ENCODE measurements at places on chromosomes 7 and 10.

- no peak for DNase-seq
These were observed 73.4 kb downstream of the FAM185A start for GRCh38 chr7:102821994-102822747.

GRCh38 chr10:46541735-46542566 is 14.5 kb downstream of the GPRIN2 start:
- DNase-seq = no peak

- DNase-seq = no peak
These were observed 34.2 kb downstream of the PUS7 start for GRCh38 chr7:105487579-105488571.

DNA sequence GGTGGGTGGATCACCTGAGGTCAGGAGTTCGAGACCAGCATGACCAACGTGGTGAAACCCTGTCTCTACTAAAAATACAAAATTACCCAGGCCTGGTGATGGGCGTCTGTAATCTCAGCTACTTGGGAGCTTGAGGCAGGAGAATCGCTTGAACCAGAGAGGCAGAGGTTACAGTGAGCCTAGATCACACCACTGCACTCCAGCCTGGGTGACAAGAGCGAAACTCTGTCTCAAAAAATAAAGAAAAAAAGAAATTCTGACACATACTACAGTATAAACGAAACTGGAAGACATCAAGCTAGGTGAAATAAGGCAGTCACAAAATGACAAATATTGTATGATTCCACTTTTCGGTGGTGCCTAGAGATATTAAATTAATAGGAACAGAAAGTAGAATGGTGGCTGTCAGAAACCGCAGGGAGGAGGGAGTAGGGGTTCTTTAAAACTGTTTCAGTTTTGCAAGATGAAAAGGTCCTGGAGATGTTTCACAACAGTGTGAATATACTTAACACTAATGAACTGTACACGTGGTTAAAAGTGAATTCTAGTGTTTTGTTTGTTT is 23.2 kb downstream of the PILRA start:
- DNase-seq = no peak

DNA sequence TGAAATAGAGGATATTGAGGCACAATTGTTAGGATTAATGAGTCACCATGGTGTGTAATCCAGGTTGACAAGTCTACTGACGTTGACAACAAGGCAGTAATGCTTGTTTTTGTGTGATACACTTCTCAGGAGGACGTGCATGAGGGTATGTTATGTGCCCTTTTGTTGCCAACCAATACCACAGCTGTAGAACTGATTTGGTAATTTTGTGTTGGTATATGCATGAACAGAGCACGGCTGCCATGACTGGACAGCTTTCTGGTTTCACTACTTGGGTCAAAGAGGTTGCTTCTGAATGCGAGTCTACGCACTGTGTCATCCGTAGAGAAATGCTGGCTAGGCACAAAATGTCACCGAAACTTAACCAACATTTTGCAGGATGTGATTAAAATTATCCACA is 32.9 kb downstream of the PHTF2 start:
- no peak for DNase-seq

DNA sequence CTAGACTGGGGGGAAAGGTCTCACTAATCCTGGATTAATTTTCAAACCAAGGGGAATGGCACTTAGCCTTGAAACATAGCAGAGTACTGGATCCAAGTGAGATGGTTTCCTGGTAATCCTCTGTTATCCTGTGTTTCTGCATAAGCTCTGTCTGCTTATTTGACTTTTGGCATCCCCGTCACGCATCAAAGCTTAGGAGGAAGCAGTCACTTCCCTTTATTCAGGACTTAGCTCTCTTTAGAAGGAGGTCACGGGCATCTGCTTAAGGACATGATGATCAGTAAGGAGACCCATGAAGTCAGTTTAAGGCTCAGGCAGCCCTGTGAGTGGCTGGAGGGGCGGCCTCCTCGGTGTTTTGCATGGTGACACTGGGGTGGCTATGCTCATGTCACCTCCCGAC is 30.0 kb downstream of the TSPAN15 start:
- no peak for DNase-seq

GRCh38 chr7:130380861-130381455 is 664 bp downstream of the CPA1 start:
- no peak for DNase-seq

- DNase-seq = peak; percentile 83
These were observed 268.4 kb downstream of the GPR37 start for GRCh38 chr7:124497176-124497575.
